HFFc6 (cell line): ENCODE measurements at places on chromosomes 7 and 10.
A peak's percentile ranks its signal among the peaks of the same experiment; 100 is the strongest.

- no peak for DNase-seq
- peaks cover 14% of the 10 kb centered on the region for H3K36me3 ChIP-seq
- peaks cover 14% of the 10 kb centered on the region for H3K4me1 ChIP-seq
- H3K27me3 ChIP-seq = peaks cover 5% of the 10 kb centered on the region; the same call in 1 of the 2 replicates
Observed at GRCh38 chr7:55970978-55971377, 6.6 kb downstream of the NIPSNAP2 start.

DNA sequence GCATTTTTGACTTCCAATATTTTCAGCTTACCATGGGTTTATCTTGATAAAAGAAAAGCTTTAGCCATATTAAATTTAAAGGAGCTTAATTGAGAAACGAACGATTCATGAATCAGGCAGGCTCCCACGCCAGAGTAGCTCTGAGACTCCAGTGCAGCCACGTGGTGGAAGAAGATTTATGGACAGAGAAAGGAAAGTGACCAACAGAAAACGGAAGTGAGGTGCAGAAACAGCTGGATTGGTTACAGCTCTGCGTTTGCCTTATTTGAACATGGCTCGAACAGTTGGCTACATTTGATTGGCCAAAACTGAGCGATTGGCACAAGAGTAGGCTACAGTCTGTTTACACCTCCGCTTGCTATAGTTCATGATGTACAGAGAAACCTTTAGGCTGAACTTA is 395.4 kb downstream of the GATA3 start:
- no peaks in the 10 kb centered on the region for H3K36me3 ChIP-seq
- H3K27me3 ChIP-seq = peaks cover 2% of the 10 kb centered on the region
- no peaks in the 10 kb centered on the region for H3K4me1 ChIP-seq
- DNase-seq = no peak
- no peak overlapping the region for H3K27ac ChIP-seq
- no peak overlapping the region for H3K4me3 ChIP-seq

DNA sequence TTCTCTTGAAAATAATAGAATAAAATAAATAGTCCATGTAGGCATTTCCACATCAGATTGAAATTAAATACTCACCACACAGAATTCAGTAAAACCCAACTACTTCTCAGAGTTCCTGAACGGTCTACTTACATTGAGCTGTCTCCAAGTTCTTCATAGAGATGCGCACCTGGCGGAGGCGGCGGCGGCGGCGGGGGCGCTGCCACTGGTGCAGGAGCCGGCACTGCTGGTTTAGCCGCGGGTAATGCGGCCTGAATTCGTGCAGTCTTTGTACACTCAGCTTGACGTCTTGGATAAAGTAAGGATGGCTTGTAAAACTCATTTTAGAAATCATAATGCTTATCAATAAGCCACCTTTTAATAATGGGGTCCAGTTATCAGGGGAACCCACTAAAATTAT is 973.8 kb downstream of the PCDH15 start:
- no peaks in the 10 kb centered on the region for H3K36me3 ChIP-seq
- no peak overlapping the region for H3K27ac ChIP-seq
- H3K27me3 ChIP-seq = no peaks in the 10 kb centered on the region
- H3K4me1 ChIP-seq = no peaks in the 10 kb centered on the region
- H3K4me3 ChIP-seq = no peak overlapping the region

DNA sequence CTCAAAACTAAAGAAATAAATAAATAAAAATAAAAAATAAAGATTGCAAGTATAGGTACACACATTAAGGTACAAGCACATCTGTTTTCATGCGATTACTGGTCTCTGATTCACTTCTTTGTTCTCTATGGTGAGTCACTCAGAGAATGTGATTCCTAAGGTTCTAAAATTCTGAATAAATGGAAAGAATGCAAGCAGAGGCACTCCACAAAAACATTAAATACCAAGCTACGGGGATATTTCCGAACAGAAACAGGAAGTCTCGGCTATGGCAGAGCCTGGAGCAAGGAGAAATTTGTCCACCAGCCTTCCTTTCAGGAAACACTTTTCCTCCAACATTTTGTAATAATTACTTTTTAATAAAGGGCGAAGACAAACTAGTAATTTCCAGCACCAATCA is 1.4 kb downstream of the VOPP1 start:
- peak overlapping the region; percentile 87 for H3K27ac ChIP-seq
- peak; percentile 75 for DNase-seq
- peaks cover 11% of the 10 kb centered on the region; the same call in 1 of the 2 replicates for H3K36me3 ChIP-seq

- no peaks in the 10 kb centered on the region for H3K4me1 ChIP-seq
- H3K27me3 ChIP-seq = no peaks in the 10 kb centered on the region
- no peak overlapping the region for H3K27ac ChIP-seq
Observed at GRCh38 chr7:35624299-35625186, 70.4 kb downstream of the HERPUD2 start.

DNA sequence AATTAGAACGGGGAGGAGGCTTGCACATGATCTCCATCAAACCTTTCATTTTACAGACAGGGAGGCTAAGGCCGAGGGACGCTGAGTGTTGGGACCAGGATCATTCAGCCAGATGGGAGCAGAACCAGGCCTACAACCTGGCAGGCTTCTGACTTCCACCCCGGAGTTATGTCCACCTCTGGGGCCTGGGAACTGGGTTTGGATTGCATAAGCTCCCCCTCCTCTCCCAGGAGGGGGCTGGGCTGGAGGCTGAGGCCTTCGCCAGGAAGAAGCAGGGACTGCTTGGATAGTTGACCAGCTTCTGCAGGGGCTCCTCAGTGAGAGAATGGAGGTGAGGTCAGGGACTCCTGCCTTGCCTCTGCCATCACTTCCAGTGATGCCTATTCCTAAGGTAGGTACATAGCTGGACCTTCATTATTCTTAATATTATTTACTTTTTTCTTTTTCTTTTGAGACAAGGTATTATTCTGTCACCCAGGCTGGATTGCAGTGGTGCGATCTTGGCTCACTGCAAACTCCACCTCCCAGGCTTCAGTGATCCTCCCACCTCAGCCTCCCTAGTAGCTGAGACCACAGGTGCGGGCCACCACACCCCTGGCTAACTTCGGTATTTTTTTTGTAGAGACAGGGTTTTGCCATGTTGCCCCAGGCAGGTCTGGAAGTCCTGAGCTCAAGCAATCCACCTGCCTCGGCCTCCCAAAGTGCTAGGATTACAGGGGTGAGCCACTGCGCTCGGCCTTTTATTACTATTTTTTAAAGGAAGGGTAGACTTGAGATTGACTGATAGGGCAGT is 1.3 kb downstream of the SNX10 start:
- H3K27ac ChIP-seq = no peak overlapping the region
- DNase-seq = no peak
- H3K4me1 ChIP-seq = no peaks in the 10 kb centered on the region
- peaks cover 4% of the 10 kb centered on the region; the same call in 1 of the 2 replicates for H3K27me3 ChIP-seq
- H3K4me3 ChIP-seq = no peak overlapping the region
- no peaks in the 10 kb centered on the region for H3K36me3 ChIP-seq

DNA sequence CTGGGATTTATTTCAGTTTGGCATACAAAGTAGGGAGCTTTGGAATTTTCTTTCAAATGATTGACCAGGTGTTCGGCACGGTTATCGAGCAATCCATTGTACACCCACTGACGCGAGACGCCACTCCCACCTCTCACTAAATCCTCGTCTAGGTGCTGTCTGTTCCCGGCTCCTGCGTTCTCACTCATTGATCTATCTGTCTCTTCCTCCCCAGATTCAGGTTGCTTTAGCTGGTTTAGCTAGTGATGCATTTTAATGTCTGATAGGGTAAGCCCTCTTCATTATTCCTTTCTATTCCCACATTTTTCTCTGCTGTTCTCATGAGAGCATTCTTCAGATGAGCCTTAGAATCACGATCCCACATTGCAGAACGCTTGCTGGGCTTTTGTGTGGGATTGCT is 91.7 kb downstream of the ELFN1 start:
- H3K36me3 ChIP-seq = no peaks in the 10 kb centered on the region
- no peak overlapping the region for H3K27ac ChIP-seq
- peaks cover 15% of the 10 kb centered on the region for H3K27me3 ChIP-seq
- no peak overlapping the region for H3K4me3 ChIP-seq
- H3K4me1 ChIP-seq = no peaks in the 10 kb centered on the region

- no peak for DNase-seq
- peaks cover 8% of the 10 kb centered on the region for H3K27me3 ChIP-seq
- peak overlapping the region; percentile 96 for H3K4me3 ChIP-seq
Observed at GRCh38 chr7:140398821-140399220, 491 bp upstream of the SLC37A3 start.

GRCh38 chr10:78260141-78260540 is 226.5 kb downstream of the RPS24 start:
- H3K4me1 ChIP-seq = peaks cover 91% of the 10 kb centered on the region
- H3K36me3 ChIP-seq = peaks cover 25% of the 10 kb centered on the region
- no peak overlapping the region for H3K4me3 ChIP-seq
- no peaks in the 10 kb centered on the region for H3K27me3 ChIP-seq

DNA sequence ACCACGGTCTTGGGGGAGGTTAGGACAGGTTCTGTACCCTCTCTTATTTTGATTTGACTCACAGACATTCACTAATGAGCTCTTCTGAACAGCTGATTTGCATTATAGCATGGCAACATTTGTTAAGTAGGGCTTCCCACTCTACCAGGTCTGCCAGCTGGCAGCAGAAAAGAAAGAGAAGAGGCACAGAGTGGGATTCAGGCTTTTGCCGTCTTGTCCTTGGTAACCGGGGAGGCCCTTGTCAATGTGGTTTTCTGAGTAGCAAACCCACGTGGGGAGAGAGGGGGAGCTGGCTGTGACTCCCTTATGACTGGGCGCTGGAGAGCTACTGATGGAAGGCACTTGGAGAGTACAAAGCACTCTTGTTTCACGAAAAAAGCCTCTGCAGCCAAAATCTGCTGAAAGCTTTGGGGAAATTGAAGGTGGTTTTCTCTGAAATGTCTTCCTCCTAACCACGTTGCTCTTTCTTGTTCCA is 355.3 kb upstream of the GALNT17 start:
- no peaks in the 10 kb centered on the region for H3K4me1 ChIP-seq
- no peak for DNase-seq
- no peak overlapping the region for H3K27ac ChIP-seq
- peaks cover 1% of the 10 kb centered on the region for H3K27me3 ChIP-seq

DNA sequence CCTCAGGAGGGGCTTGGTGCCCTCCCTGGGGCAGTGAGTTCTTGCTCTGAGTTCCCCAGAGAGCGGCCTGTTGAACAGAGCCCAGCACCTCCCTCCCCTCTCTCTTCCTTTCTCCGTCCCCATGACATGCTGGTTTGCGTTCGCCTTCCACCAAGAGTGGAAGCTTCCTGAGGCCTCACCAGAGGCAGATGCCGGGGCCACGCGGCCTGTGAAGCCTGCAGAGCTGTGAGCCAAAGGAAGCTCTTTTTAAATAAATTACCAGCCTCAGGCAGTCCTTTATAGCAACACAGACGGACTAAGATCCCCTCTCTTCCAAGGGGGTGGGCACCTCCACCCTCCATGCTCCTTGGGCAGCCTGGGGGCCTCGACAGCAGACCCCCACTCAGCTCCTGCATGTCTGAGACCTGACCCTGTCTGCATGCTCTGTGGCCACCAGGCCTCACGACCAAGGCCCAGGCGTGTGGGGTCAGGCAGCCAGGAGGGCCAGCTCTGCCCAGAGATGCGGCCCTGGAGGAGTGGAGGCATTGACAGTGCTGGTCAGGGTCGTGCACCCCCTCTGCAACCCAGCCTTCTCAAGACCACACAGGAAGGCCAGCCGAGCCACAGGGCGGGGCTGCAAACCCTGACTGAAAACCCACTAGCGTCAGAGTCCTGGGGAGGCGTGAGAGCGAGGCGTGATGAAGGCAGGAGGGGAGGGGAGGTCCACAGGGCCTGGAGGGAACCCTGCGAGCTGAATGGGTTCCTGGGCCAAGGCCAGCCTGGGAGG is 54.6 kb upstream of the ADGRA1 start:
- no peak for DNase-seq
- no peak overlapping the region for H3K27ac ChIP-seq
- no peaks in the 10 kb centered on the region for H3K4me1 ChIP-seq
- peaks cover 19% of the 10 kb centered on the region for H3K27me3 ChIP-seq

GRCh38 chr7:94022550-94022949 is 18.4 kb upstream of the BET1 start:
- H3K36me3 ChIP-seq = no peaks in the 10 kb centered on the region
- no peak for DNase-seq
- H3K27me3 ChIP-seq = peaks cover 20% of the 10 kb centered on the region
- H3K4me1 ChIP-seq = no peaks in the 10 kb centered on the region
- H3K4me3 ChIP-seq = no peak overlapping the region

GRCh38 chr10:129848696-129849451 is 115.2 kb downstream of the EBF3 start:
- H3K27me3 ChIP-seq = no peaks in the 10 kb centered on the region; the same call in 1 of the 2 replicates
- H3K4me3 ChIP-seq = no peak overlapping the region
- H3K27ac ChIP-seq = no peak overlapping the region
- no peaks in the 10 kb centered on the region for H3K36me3 ChIP-seq
- H3K4me1 ChIP-seq = no peaks in the 10 kb centered on the region
- DNase-seq = no peak

DNA sequence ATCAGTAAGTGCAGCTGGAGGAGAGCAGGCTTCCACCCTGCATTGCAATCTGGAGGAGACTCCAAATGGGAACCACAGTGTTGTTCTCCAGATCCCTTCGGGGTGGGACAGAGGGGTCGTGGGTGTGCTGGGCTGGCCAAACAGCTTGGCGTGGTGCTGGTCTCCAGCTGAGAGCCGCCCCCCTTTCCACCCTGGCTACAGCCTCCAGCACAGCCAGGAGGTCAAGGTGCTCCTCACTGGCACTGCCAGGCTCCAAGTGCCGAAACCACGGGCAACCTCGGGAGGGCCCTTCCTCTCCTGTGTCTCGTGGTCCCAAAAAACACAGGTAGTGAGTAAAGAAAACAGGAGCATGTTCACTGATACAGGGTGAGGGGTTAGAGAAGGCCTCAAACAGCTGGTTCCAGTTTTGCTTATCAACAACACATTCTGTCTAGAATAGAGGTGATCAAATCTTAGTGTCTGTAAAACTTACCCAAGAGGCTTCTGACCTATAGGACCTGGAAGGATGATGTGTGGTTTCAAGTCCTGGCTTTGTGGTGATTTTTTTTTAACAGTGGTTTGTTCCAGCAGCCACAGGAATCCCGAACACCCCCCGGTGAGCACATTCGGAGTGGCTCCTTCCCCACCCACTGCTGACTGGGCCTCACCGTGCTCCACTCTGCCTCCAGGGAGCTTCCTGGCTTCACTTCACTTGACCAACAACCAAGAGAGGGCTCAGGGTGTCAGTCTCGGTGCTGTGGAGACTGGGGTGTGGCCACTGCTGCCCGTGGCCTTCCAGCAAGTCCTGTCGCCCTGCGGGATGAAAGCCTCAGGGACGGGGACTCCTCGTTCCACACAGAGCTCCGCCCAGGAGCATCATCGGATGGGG is 31.2 kb upstream of the EN2 start:
- H3K36me3 ChIP-seq = no peaks in the 10 kb centered on the region
- H3K27ac ChIP-seq = no peak overlapping the region
- H3K27me3 ChIP-seq = peaks cover 61% of the 10 kb centered on the region
- H3K4me1 ChIP-seq = no peaks in the 10 kb centered on the region
- no peak for DNase-seq
- H3K4me3 ChIP-seq = no peak overlapping the region

GRCh38 chr7:24751484-24751883 is 5.8 kb downstream of the GSDME start:
- peak overlapping the region; percentile 8; the same call in 1 of the 2 replicates for H3K27ac ChIP-seq
- H3K4me3 ChIP-seq = no peak overlapping the region; the same call in 1 of the 2 replicates
- H3K4me1 ChIP-seq = peaks cover 66% of the 10 kb centered on the region
- DNase-seq = no peak
- H3K27me3 ChIP-seq = no peaks in the 10 kb centered on the region; the same call in 1 of the 2 replicates

- no peak overlapping the region for H3K27ac ChIP-seq
- no peak overlapping the region for H3K4me3 ChIP-seq
- DNase-seq = no peak
- H3K36me3 ChIP-seq = peaks cover 34% of the 10 kb centered on the region
- peaks cover 2% of the 10 kb centered on the region; the same call in 1 of the 2 replicates for H3K27me3 ChIP-seq
Observed at GRCh38 chr10:16742165-16742960, 74.9 kb downstream of the RSU1 start.

- H3K4me1 ChIP-seq = peaks cover 20% of the 10 kb centered on the region
- H3K4me3 ChIP-seq = peak overlapping the region; percentile 6; the same call in 1 of the 2 replicates
Observed at GRCh38 chr10:61486738-61487396, 33.7 kb upstream of the TMEM26 start.

- no peaks in the 10 kb centered on the region for H3K27me3 ChIP-seq
- no peak overlapping the region for H3K27ac ChIP-seq
- H3K36me3 ChIP-seq = no peaks in the 10 kb centered on the region
- no peaks in the 10 kb centered on the region for H3K4me1 ChIP-seq
Observed at GRCh38 chr10:25614652-25615051, 319.4 kb upstream of the MYO3A start.
